ENCODE measurements at places on chromosomes 4 and X.

DNA sequence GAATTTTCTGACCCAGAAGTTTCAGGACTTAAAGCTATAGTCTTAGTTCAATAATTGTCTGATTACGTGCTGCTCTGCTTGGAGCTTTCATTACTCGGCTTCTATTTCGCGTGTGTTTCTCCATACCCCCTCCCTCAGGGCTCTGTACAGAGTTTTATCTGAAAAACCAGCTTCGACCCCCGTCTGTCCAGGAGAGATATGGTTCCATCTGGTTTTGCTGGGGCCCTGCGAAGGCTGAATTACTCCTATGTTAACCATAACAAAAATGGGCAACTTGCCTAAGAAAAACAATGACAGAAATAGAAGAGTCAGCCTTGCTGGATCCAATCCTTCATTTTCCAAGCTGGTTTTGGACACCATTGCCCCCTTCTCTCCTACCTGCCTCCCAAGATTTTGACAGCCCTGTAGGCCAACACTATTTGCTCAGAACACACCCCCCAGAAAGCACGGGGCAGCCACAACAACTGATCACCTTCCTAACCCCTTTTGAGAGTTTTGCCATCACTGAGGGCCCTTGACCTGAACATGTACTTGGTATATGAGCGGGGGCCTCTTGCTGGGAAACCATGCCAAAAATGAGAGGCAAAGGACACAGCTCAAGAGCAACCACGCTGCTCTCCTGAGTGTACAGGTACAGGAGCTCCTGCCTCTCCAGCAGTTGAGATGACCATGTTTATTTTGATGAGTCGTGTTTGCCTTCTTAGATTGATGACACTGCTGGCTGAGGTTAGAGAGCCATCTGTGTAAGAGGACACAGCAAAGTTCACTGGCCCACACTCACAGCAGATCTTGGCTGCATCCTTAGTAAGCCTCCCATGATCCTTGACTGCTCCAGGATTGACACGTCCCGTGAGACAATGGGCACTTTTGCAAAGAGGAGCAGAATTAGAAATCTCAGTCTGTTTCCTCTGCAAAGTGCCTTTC lies 36.2 kb upstream of the ATP6AP2 start:
- H3K27me3 ChIP-seq = no peaks in the 10 kb centered on the region
- H3K36me3 ChIP-seq = no peaks in the 10 kb centered on the region
- no peak overlapping the region for H3K27ac ChIP-seq
- DNase-seq = no peak

DNA sequence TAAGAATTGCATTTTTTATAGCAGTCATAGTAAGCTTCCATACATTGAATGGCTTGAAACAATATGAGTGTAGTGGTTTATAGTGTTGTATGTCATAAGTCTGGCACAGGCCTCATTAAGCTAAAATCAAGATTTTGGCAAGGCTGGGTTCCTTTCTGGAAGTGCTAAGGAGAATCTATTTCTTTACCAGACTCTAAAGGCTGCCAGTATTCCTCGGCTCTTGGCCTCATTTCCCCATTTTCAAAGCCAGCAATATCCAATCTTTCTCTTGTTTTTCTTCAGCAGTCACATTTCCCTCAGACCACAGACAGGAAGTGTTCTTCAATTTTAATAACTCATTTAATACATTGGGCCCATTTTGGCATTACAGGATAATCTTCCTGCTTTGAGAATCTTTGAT lies 1155.5 kb upstream of the PABPC4L start:
- no peaks in the 10 kb centered on the region for H3K4me1 ChIP-seq
- no peak for DNase-seq
- H3K36me3 ChIP-seq = no peaks in the 10 kb centered on the region
- no peaks in the 10 kb centered on the region for H3K27me3 ChIP-seq
- no peak overlapping the region for H3K27ac ChIP-seq

GRCh38 chr4:92305148-92305877 lies 1.5 kb downstream of the GRID2 start:
- no peak overlapping the region for H3K27ac ChIP-seq
- H3K27me3 ChIP-seq = no peaks in the 10 kb centered on the region
- H3K36me3 ChIP-seq = no peaks in the 10 kb centered on the region

DNA sequence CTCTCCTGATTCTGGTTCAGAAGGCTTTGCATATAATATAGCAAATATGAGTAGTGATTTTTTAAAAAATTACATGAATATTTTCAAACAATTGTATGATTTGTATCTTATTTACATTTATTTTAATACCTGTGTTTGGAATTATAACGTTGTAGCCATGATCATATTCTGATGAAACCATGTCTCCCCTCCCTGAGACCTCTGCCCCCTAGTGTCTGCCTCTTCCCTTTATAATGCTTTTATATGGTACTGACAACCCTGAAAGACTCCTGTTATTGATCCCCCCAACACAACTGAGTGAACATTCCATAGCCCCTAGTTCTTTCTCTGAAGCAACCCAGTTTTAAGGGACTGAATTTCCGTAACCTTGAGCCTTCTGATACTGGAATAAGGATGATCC lies 187.4 kb downstream of the SOX3 start:
- no peak overlapping the region for H3K27ac ChIP-seq
- H3K4me3 ChIP-seq = no peak overlapping the region
- H3K27me3 ChIP-seq = no peaks in the 10 kb centered on the region
- H3K4me1 ChIP-seq = no peaks in the 10 kb centered on the region
- no peak for DNase-seq

DNA sequence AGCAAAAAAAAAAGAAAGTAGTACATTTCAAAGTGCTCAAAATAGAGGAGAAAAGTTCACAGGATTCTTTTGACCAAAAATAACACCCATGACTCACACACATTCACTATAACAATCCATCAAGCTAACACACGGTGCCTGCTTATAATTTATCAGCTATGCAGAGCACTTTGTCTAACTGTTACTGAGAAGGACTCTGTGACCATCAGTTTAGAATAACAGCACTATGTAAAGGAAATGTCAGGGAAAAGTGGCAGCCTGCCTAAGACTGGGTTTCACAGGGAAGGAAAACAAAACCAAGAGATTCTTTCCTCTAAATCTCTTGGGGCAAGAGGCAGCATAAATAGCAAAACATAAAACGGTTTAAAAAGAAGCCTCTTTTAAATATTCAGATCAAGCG lies 54.8 kb downstream of the CCDC149 start:
- no peak overlapping the region for H3K4me3 ChIP-seq
- H3K36me3 ChIP-seq = no peaks in the 10 kb centered on the region
- no peaks in the 10 kb centered on the region for H3K4me1 ChIP-seq
- DNase-seq = no peak

DNA sequence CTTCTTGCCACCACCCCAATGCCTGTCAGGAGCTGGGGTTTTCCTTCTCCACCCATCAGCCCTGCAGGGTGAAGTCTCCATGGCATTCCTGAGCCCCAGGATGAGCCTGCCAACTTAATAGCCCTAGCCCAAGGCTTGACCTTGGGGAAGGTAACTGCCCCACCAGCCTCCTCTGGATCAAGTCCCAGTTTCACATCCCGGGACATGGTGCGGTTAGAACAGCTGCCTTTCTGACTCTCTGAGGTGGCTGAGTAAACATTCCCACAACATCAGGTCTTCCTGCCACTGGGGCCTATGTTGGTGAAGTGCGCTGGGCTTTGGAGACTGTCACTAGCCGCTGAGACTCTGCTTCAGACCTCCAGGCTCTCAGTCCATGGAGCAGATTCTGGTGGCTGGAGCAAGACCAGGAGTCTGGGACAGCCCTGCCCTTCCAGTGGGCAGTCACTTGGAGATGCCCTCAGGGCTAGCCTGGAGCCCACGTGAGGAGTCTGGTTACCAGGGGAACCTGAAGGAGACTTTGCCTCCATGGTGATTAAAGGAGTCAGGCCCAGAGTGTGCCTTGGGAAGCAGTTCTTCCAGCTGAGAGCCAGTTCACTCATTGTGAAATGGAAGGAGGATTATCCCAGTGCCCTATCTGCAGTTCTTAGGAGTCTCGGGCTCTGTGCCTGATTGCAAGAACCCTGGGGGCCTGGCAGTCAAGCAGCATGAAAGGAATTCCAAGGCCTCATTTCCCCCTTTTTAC lies 56.8 kb downstream of the SMIM20 start:
- no peak overlapping the region for H3K27ac ChIP-seq
- H3K27me3 ChIP-seq = no peaks in the 10 kb centered on the region
- no peaks in the 10 kb centered on the region for H3K36me3 ChIP-seq
- H3K4me3 ChIP-seq = no peak overlapping the region
- no peak for DNase-seq
- no peaks in the 10 kb centered on the region for H3K4me1 ChIP-seq

DNA sequence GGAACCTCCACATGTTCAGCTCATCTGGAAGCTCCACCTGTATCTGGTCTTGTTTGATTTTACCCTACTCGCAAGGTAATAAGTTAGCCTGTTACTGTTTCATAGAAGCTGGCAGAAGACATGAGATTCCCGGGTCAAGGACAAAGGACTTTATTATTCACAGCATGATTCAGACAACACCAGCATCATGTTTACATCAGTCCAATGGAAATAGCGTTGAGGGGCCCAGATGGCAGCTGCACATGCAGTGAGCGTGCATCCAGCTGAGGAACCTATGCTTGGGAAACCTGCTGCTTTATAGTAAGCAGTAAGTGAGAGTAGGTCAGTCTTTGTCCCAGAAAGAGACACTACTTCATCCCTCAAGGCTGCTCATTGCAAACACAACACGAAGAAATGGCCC lies 19.8 kb downstream of the TSPAN5 start:
- no peaks in the 10 kb centered on the region for H3K36me3 ChIP-seq
- DNase-seq = no peak
- no peaks in the 10 kb centered on the region for H3K27me3 ChIP-seq
- H3K4me3 ChIP-seq = no peak overlapping the region
- no peak overlapping the region for H3K27ac ChIP-seq

- peaks cover 3% of the 10 kb centered on the region for H3K4me1 ChIP-seq
- no peak overlapping the region for H3K4me3 ChIP-seq
- no peaks in the 10 kb centered on the region for H3K27me3 ChIP-seq
- no peak for DNase-seq
Observed at GRCh38 chr4:123507376-123507775, 110.8 kb downstream of the SPRY1 start.

- no peaks in the 10 kb centered on the region for H3K4me1 ChIP-seq
- H3K27ac ChIP-seq = no peak overlapping the region
- no peak for DNase-seq
- H3K36me3 ChIP-seq = no peaks in the 10 kb centered on the region
- no peaks in the 10 kb centered on the region for H3K27me3 ChIP-seq
Observed at GRCh38 chrX:102849396-102849795, 87.7 kb upstream of the RAB40AL start.
